ENCODE measurements at places on chromosomes 4 and X. TPM values are rescaled to one million over a fixed set of nuclear protein-coding genes. Genes with fewer than 3 reads are reported as not detected.

The RNF4 gene
- total RNA-seq, result 26.0 TPM

The NSUN7 gene
- total RNA-seq, result 0.91 TPM

The EDNRA gene
- total RNA-seq, result 10.0 TPM

The ASB12 gene
- total RNA-seq, result 4.3 TPM

The FMR1NB gene
- not detected for total RNA-seq

The ALG13 gene
- total RNA-seq, result 19.7 TPM

The AKAP14 gene
- not detected for total RNA-seq

The ZAR1 gene
- total RNA-seq, result not detected

The PPP4R3C gene
- total RNA-seq, result not detected

The CLGN gene
- 47.0 TPM for total RNA-seq

The TCEAL4 gene
- 60.4 TPM for total RNA-seq

The TBL1X gene
- total RNA-seq, result 9.4 TPM

The XG gene
- total RNA-seq, result 0.63 TPM

The SH3D19 gene
- 121 TPM for total RNA-seq

The IL21 gene
- not detected for total RNA-seq

The LRCH2 gene
- total RNA-seq, result 1.0 TPM

The SHISA3 gene
- total RNA-seq, result 8.1 TPM

Data from left ventricle myocardium inferior (tissue), 1 donor.